NCI-H1436 (cell line): ENCODE measurements at places on chromosomes 6 and 20.

- no peak for DNase-seq
Measured at GRCh38 chr20:39800111-39800510, 838.0 kb downstream of the DHX35 start.

DNA sequence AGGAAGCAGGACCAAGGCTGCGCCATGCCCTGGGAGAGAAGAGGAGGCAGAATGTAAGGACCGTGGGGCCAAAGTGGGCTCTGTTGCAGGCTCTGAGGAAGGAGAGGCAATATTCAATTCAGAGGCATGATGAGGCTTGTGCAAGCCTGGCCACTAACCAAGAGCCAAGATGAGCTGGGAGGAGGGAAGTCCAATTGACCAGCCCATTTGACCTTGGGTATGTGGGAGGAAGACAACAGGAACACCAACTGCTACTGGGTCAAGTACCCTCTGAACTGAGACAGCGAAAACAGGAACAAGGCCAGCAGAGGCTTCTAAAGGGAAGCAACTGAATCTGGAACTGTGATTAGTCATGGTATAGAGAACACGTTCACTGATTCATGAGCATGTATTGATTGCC lies 779.6 kb downstream of the MAFB start:
- DNase-seq: no peak

DNA sequence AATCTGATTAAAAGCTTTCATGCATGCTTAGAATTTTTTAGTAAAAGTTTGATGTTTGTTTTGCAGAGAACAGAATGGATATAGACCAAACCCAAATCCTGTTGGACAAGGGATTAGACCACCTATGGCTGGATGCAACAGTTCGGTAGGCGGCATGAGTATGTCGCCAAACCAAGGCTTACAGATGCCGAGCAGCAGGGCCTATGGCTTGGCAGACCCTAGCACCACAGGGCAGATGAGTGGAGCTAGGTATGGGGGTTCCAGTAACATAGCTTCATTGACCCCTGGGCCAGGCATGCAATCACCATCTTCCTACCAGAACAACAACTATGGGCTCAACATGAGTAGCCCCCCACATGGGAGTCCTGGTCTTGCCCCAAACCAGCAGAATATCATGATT lies 133.6 kb downstream of the NCOA3 start:
- no peak for DNase-seq

- DNase-seq: no peak
Measured at GRCh38 chr20:24134930-24135329, 146.4 kb upstream of the GGTLC1 start.
